ENCODE measurements at places on chromosomes 12 and 14.

- no peak for DNase-seq
Observed at GRCh38 chr14:77923131-77923936, 123.4 kb downstream of the ADCK1 start.

GRCh38 chr12:42213954-42214426 is 24.1 kb downstream of the YAF2 start:
- no peak for DNase-seq

DNA sequence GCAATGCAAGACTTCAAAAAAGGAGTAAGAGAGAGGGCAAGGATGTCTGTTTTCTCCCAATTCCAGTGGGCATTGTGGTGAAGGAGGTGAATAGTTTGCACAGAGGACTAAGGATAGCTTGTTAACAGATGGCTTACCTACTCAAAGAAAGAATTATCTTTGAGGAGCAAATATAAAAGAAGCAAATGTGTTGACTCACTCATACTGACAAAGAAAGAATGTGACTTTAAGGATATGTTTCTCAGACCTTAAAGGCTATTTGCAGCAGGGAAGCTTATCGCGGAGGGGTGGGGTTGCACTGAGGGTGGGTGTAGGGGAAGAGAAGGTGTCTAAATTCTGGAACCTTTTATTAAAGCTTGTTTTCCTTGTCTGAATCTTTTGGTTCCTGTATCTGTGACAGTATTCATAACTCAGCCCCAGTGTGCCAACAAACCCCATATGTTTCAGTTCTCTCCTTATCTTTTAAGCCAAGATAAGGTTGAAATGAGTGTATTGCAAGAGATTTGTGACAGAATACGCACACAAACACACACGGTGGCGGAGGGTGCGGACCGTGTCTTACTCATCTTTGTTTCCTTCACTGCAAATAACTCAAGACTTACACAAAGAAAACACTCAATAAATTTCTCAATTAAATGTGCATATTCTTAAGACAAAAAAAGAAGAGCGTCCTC is 146.4 kb upstream of the ARID2 start:
- no peak for DNase-seq

- no peak for DNase-seq
Observed at GRCh38 chr14:100889641-100890040, 13.9 kb downstream of the RTL1 start.

- DNase-seq: no peak
Observed at GRCh38 chr14:87824266-87824665, 168.7 kb downstream of the GALC start.

- DNase-seq: no peak
Observed at GRCh38 chr12:102169922-102170621, 27.6 kb downstream of the PMCH start.

GRCh38 chr14:23640524-23641141 is 4.5 kb downstream of the DHRS2 start:
- DNase-seq: peak; percentile 53

GRCh38 chr12:5985471-5985870 is 40.4 kb upstream of the ANO2 start:
- DNase-seq: no peak
